Stimulated activated CD4-positive, alpha-beta T cell treated with anti-CD3 and anti-CD28 coated beads, Interleukin-1b, Interleukin-23, amount 100 ng/mL, for 24 hours (primary cell): ENCODE measurements at places on chromosomes 12 and 14.

- DNase-seq, result no peak
These were observed 88.0 kb upstream of the TMEM260 start for GRCh38 chr14:56491299-56492285.

DNA sequence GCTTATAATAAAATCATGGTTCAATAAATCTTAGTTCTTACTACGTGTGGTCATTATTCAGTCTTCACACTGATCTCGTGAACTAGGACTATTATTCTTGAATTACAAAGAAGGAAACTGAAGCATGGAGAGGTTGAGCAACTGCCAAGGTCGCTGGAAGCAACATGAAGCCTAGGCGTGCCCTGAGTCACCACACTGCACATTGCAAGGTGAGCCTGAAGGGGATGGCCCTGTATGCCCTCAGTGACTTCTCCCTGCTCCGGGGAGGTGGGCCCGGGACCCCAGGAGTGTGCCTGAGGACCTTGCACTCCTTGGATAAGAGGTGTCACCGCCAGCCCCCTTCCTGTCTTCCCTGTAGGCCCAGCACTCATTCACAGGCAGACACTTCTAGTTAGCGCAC is 161.6 kb downstream of the CACNA1C start:
- DNase-seq, result no peak

DNA sequence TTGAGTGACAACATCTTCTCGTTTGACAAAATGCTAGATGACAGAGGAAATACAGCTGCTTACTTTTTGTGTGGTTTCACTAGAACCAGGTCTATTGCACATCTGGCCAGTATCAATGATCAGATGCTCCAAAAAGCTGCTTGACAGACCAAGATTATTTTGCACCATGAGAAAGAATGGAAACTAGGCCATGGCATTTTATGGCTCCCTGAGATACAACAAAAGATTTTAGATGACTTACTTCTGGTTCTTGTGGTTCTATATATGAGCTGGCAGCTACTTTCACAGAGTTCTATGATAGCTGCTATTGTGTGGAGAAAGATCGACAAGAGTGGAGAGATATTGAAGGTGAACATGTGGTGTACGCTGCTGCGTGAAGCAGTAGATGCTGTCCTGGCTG is 25.9 kb upstream of the PPFIBP1 start:
- no peak for DNase-seq

DNA sequence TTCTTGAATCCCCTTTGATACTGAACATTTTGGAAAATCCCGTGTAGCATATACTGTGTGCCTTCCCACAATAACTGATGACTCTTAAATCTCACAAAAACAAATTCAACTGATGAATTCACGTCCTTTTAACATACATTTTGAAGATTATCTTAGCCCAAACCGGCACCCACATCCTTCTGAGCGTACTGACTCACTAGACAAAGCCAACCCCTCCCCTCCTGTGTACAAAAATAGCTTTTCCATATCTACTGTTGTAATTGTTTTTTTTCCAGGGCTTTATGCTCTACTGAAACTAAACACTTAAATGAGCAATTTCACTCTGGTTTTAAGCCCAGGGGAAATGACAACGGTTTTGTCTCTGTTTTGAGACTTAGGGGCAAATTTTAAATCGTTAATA is 109.4 kb upstream of the ATF7IP start:
- no peak for DNase-seq

DNA sequence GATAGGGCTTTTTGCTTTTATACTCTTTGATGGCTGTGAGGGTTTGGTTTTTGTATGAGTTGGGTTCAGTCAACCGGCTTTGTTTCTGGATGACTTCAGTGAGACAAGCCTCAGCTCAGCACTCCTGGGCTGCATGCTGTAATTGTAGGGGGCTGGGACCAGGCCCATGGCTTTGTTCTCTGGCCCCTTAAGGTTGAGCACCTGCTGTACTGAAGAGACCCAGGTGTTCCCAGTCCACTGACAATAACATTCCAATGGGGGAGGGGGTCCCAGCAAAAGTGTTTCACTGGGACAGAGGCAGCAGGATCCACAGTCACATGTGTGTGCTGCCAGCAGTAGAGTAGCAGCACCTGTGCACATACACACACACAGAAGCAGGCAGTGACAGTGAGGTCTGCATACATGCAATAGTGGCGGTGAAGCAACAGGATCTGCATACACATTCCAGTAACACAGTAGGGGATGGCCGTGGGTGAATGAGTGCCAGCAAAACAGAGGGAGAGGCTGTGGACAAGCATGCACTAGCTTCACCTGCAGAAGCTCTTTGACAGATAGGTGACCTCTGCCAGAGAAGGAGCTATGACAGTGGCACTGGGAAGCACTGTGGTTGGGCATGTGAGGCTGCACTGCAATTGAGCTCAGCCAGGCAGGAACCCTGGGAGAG is 240.4 kb downstream of the ASCL1 start:
- DNase-seq, result no peak

DNA sequence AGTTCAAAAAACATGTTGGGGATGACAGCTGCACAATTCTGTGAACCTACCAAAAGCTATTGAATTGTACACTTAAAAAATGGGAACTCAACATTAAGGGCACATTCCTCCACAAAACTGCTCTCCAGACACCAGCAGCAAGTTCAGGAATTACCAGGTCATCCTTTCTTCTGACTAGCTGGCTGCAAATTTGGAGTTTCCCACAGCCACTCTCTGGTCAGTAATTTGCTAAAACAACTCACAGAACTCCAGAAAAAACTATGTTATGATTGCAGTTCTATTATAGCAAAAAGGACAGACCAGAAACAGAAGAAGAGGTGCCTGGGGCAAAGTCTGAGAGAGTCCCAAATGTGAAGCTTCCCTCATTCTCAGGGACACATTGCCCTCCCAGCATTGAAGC is 20.1 kb upstream of the PLEKHD1 start:
- DNase-seq, result no peak

GRCh38 chr12:14845350-14845750 is 2.0 kb upstream of the ART4 start:
- DNase-seq, result peak; percentile 4

DNA sequence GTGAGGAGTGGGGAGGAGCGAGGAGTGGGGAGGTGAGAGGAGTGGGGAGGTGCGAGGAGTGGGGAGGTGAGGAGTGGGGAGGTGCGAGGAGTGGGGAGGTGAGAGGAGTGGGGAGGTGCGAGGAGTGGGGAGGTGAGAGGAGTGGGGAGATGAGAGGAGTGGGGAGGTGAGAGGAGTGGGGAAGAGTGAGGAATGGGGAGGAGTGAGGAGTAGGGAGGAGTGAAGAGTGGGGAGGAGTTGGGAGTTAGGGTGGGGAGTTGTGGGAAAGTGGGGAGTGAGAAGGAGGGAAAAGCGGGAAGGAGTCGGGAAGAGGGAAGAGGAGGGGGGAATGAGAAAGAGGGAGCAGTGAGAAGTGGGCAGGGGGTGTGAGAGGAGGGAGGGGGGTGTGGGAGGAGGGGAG is 86.1 kb downstream of the B4GALNT3 start:
- no peak for DNase-seq

- no peak for DNase-seq
These were observed 25.4 kb upstream of the YY1 start for GRCh38 chr14:100213587-100213955.

- DNase-seq, result no peak
These were observed 234.7 kb downstream of the CCDC91 start for GRCh38 chr12:28424965-28425364.

DNA sequence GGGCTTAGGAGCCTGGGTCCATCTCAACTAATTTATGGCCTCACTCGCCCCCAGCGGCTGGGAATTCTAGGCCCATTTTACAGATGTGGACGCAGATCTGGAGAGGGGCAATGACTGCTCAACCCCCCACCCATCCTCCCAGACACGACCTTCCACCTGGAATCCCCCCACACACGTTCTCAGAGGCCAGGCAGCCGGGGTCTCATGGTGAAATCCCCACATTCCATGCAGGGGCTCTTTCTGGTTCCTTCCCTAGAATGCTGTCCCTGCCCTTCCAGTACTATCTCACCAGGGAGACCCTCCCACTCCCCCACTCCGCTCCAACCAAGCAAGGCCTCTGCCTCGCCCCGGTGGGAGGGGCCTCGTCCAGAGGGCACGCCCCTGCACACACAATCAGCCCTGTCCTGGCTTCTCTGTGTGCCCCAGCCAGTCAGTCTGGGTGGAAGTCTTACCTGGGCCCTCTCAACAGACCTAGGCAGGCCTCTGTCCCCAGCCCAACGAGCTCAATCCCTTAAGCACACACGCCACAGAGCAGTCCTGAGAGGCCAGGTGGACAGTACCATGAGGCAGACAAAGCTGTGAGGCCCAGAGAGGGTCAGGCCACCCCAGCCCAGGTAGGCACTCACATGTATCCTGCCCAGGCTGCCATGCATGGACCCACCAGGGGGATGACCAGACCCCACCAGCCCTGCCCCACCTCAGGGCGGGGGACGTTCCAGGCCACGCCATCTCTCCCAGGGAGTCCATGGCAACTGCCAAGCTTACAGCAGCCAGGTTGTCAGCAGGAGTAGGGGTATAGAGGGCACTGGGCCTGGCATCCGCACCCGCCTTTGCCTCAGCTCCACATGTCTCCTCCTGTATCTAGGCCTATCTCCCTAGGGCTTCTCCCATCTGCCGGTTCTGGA is 1.3 kb upstream of the ANKRD9 start:
- DNase-seq, result no peak

- peak; percentile 42 for DNase-seq
These were observed at the start of gene SELPLG for GRCh38 chr12:108633534-108634248. TSS of gene SELPLG (minus strand) at chr12:108633894. CDS start at chr12:108624307, 9,587 bp downstream.

- DNase-seq, result no peak
These were observed 134.0 kb downstream of the BCL11B start for GRCh38 chr14:99137913-99138571.

DNA sequence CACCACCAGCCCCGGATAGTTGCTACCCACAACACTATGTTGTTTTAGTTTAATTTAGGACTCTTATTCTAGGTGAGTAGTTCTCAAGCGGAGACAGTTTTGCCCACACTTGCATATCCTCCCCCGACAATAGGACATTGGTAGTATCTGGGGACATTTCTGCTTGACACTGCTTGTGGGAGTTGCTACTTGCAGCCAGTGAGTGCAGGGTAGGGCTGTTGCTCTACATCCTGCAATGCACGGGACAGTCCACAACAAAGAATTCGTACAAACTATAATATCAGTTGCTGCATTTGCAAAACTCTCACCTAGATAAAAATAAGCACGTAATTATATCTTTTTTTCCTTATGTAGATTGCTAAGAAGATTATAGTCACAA is 111.8 kb upstream of the DNM1L start:
- no peak for DNase-seq
